Esophagus mucosa (tissue), 1 donor: ENCODE measurements at places on chromosomes 7 and 10. TPM values are rescaled to one million over a fixed set of nuclear protein-coding genes. Genes with fewer than 3 reads are reported as not detected.
A peak's percentile ranks its signal among the peaks of the same experiment; 100 is the strongest.

The NKX1-2 gene
- total RNA-seq = 0.16 TPM

DNA sequence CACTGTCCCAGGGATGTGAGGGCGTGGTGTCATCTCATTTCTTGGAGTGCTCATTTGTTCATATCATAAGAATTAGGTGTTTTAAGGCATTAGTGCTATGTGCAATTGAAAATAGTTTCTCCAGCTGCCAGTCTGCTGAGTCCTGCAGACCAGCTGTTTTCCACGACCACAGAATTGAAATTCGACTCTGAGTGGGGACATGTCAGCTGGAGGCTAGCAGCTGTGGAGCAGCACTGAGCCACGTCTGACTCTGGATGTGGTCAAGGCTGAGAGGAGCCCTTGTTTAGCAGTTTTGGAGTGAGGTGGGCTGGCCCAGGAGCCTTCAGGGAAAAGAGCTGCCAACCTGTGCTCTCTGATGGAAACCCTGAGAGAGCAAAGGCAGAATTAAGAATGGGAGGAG, 156.3 kb upstream of the GRB10 start:
- no peak for ATAC-seq

- ATAC-seq = no peak
Measured at GRCh38 chr10:126135941-126136595, 239.7 kb downstream of the FANK1 start.

- ATAC-seq = no peak
Measured at GRCh38 chr7:159175792-159176191, 31.1 kb upstream of the VIPR2 start.

DNA sequence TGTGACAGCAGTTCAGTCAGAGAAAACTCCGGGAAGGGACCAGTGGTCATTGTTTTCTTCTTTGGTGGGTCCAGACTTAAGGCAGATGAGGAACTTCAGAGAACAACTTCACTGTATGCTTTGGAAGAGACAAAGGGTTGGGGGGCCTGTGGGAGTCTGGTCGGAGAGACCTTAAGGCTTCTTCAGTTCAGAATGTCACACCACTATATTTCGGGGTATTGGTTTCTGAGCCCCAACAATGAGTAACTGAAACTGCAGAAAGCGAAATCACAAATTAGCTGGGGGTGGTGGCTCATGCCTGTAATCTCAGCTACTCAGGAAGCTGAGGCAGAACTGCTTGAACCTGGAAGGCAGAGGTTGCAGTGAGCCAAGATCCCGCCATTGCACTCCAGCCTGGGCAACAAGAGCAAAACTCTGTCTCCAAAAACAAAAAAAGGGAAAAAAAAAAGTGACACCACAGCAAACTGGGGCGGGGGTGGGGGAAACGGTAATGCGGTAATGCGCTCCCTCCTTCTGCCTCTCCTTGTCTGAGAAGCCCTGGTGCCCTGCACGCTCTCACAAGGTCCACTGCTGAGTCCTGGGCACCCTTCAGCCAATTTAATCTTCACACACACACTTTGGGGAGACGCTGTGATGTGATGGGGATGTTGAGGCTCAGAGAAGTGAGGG, 2.2 kb upstream of the ADIRF start:
- ATAC-seq = no peak

The CALY gene
- not detected for total RNA-seq

DNA sequence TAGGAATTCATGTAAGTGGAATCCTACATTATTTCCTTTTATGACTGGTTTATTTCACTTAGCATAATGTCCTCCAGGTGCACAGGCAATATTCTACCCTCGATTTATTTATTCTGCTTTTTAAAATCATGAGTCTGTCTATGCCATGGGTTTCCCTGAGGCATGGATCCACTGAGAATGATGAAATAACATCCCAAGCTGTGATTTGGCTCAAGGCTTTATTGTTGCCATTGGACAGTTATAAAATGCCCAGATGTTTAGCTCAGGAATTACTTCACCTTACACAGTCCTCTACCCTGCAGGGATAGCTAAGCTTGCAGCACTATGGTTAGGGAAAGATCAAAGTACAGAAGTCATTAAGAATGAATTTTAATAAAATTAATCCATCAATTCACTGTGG, 219.5 kb downstream of the FRMD4A start:
- ATAC-seq = no peak

GRCh38 chr10:29496341-29497162, 138.2 kb downstream of the SVIL start:
- ATAC-seq = peak; percentile 75

- ATAC-seq = no peak
Measured at GRCh38 chr7:112113913-112114575, 92.2 kb downstream of the DOCK4 start.

DNA sequence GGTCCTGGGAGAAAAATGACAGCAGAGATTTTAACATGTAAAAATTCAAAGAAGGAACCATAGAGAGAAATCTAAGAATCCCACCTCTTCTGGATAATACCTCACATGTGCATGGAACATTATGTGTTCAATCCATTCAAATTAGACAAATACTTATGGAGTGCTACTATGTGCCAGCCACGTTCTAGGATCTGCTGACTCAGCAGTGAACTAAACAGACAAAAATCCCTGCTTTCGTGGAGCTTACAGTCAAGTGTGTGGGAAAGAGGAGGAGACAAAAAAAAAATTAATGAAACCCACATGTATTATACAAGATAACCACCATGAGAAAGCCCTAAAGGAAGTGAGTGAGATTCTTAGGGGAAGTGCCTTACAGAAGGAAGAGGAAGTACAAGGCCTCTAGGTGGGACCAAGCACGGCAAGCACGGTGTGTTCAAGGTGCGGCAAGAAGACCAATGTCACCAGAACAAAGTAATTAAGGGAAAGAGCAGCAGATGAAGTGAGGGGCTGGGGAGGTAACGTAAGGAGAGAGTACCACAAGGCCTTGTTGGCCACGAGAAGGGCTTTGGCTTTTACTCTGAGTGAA, 71.0 kb downstream of the SLC25A13 start:
- ATAC-seq = no peak

GRCh38 chr7:2826771-2827170, 17.3 kb downstream of the GNA12 start:
- no peak for ATAC-seq

The LIPM gene
- not detected for total RNA-seq

GRCh38 chr7:127066974-127067373, 185.8 kb downstream of the GRM8 start:
- ATAC-seq = no peak

DNA sequence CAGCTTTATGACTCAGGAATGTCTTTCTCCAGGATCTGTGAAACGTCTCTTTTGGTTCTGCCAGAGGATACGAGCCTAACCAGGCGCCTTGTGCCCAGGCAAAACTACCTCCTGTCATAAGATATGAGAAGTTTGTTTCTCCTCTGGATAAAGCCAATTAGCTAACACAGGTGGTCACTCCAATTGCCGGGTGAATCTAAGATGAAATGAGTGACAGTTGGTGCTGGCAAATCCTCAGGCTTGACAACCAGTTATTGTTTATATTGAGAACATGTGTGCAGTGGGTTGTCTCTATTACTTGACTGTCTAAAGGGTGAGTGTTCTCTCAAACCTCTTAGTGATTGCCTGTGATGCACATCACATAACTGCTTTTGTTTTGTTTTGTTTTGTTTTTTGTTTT, 449.1 kb downstream of the XPNPEP1 start:
- no peak for ATAC-seq

The CAV2 gene
- total RNA-seq = 50.2 TPM

GRCh38 chr10:5779730-5780129, 33.5 kb downstream of the GDI2 start:
- ATAC-seq = no peak
